Upper lobe of left lung (tissue), 6 donors: ENCODE measurements at places on chromosomes 5 and 9. TPM values are rescaled to one million over a fixed set of nuclear protein-coding genes. Genes with fewer than 3 reads are reported as not detected.

Gene LHX3
- total RNA-seq: not detected

Gene WNT8A
- not detected for total RNA-seq

Gene BTNL8
- total RNA-seq: 3.6 TPM

Gene P4HA2
- 41.6 TPM for total RNA-seq

Gene PAIP2
- total RNA-seq: 66.7 TPM

Gene GFI1B
- total RNA-seq: 1.1 TPM

Gene ERCC8
- 7.2 TPM for total RNA-seq

Gene PCDHA5
- total RNA-seq: 1.4 TPM

Gene HTR1A
- 0.55 TPM for total RNA-seq

DNA sequence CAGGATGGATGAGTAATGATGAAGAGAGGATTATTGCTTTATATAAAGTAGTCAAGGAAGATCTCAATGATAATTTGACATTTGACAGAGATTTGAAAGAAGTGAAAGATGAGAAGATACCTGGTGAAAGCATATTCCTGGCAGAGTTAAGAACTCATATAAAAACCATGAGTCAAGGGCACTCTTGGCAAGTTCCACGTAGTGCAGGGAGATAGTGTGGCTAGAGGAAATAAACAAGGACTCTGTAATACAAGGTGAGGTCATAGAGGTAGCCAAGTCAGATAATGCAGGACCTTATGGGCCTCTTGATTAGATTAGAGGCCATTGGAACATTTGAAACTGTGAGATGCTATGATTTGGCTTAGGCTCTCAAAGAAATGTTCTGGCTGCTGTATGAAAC lies 72.3 kb downstream of the HCN1 start:
- no peak for DNase-seq
- H3K4me1 ChIP-seq: no peaks in the 10 kb centered on the region
- no peak overlapping the region for H3K27ac ChIP-seq
- H3K4me3 ChIP-seq: no peak overlapping the region
- H3K27me3 ChIP-seq: no peaks in the 10 kb centered on the region

- no peaks in the 10 kb centered on the region for H3K27me3 ChIP-seq
- no peak overlapping the region for H3K4me3 ChIP-seq
- H3K36me3 ChIP-seq: no peaks in the 10 kb centered on the region
- DNase-seq: no peak
- H3K4me1 ChIP-seq: no peaks in the 10 kb centered on the region
Observed at GRCh38 chr5:132546108-132546507, 2.8 kb upstream of the IL5 start.

GRCh38 chr9:84943482-84944050 lies 274.0 kb downstream of the NTRK2 start:
- H3K27me3 ChIP-seq: no peaks in the 10 kb centered on the region
- DNase-seq: no peak
- H3K36me3 ChIP-seq: no peaks in the 10 kb centered on the region
- H3K27ac ChIP-seq: no peak overlapping the region
- no peak overlapping the region for H3K4me3 ChIP-seq
- no peaks in the 10 kb centered on the region for H3K4me1 ChIP-seq

DNA sequence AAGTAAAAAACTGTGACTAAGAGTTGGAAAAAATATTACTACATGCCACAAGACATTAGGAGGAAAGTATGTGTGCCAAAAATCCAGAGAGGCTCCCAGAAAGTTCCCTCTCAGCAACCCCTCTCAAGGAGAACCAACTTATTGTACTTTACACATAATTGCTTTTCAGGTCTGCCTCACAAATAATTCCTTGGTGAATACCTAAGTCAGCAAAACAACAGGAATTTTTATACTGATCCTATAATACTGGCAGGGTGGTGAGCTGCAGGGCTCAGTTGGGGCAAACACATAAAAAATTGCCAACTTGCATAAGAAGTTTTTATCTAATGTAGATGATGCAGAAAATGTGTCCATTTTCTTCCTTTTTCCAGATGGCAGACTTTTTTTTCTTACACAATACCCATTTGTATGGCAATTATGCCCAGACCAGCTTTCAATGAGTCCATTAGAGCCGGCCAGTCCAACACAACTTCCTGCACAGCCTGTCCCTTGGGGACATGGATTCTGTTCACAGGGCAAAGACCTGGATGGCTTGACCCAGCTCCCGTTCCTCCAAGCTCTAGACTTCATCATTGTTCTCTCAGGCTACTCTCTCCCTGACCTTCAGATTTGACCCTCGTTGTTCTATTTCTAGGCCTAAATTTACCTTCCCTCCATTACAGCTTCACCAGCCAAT lies 31.3 kb downstream of the MARCHF3 start:
- H3K4me1 ChIP-seq: no peaks in the 10 kb centered on the region
- H3K27me3 ChIP-seq: no peaks in the 10 kb centered on the region

DNA sequence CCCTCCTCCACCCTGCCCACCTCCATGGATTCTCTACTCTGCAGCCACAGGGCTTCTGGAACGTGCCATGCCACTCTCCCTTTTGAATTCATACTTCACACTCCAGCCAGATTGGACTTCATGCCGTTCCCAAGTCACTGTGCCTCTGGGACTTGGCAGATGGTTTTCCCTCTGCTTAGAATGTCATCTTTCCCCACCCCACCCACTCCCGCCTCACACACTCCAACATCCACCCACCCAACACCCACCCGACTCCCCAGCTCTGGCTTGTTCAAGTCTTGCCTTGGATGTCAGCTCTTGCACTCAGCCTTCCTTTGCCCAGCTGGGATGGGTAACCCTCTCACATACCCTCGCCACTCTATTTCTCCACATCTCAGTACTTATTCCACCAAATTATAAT lies 142.1 kb upstream of the DHFR start:
- H3K36me3 ChIP-seq: peaks cover 13% of the 10 kb centered on the region
- H3K27ac ChIP-seq: no peak overlapping the region
- no peak for DNase-seq
- H3K4me3 ChIP-seq: no peak overlapping the region
- no peaks in the 10 kb centered on the region for H3K4me1 ChIP-seq
- H3K27me3 ChIP-seq: no peaks in the 10 kb centered on the region

DNA sequence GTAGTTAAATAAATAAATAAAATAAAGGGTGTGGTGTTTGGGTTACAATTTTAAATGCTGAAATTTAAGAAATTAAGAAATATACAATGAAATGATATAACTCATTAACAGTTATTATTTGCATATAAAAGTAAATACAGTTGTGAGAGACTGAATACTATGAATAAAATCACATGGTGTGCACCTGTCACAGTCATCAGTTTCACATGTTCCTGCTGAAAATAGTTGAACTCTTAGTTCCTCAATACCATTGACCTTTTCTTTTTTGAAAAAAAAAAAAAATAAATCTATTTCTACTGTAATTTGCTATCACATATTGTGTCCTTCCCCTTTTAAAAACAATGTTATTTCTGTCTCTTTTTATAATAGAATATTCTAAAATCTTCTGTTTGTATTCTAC lies 130.9 kb upstream of the CHD1 start:
- H3K27ac ChIP-seq: no peak overlapping the region
- H3K27me3 ChIP-seq: no peaks in the 10 kb centered on the region
- no peak for DNase-seq
- H3K36me3 ChIP-seq: no peaks in the 10 kb centered on the region
- no peak overlapping the region for H3K4me3 ChIP-seq

GRCh38 chr9:128607642-128608350 lies 48.9 kb downstream of the DYNC2I2 start:
- no peak overlapping the region for H3K4me3 ChIP-seq
- peaks cover 96% of the 10 kb centered on the region for H3K36me3 ChIP-seq
- no peaks in the 10 kb centered on the region for H3K4me1 ChIP-seq
- H3K27me3 ChIP-seq: no peaks in the 10 kb centered on the region

DNA sequence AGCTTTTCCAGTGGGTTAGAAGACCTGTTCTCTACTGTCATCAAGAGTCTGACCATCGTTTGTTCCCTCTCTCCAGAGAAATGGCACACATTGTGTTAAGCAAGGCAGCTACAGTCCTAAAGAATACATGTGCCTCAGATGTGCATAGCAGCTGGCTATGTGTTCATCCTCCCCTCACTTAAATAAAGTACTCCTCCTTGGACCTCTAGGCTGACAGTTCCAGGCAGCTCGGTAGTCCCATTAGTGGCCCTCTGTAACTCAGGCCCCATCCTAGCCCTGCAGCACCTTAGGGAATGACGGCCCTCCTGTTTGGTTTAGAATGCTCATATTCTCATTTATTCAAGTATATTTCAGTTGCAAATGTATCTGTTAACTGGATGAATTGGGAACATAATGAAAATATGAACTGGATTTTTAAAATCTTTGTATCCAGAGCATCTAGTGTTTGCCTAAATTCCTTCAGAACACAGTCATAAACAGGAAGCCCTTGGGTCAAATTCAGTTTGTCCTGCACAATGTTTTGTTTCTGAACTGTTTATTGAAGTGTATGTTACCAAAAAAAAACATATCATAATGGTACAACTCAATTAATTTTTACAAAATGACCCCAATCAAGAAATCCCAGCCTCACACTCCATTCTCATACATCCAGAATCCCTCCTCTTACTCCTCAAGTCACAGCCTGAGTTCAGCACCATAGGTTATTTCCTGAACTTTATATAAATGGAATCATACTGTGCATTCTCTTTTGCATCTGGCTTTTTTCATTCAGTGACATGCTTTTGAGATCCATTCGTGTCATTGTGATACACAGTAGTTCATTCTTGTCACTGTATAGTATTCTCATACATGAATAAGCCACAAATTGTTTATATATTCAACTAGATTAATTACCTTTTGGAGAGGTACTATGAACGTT lies 1.6 kb upstream of the ASPN start:
- H3K27ac ChIP-seq: no peak overlapping the region
- no peaks in the 10 kb centered on the region for H3K36me3 ChIP-seq
- no peak overlapping the region for H3K4me3 ChIP-seq
- no peak for DNase-seq
- H3K27me3 ChIP-seq: no peaks in the 10 kb centered on the region

DNA sequence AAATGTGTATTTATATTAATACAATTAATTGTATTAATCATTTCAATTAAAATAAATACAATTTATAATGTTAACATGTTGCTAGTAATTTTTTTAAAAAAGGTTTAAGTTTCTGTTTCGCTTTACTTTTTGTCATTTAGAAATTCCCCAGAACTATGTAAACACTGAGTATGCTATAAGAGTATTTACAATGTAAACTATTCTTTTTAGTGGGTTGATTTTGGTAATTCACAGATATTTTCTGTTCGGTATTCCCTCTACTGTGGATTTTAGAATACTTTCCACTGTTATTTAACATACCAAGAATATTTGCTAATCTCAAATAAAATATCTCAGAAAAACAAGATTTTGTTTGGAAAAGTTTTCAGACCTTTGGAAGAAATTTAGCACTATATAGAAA lies 1564.4 kb downstream of the EFNA5 start:
- no peaks in the 10 kb centered on the region for H3K27me3 ChIP-seq
- H3K4me1 ChIP-seq: no peaks in the 10 kb centered on the region
- no peaks in the 10 kb centered on the region for H3K36me3 ChIP-seq
- H3K4me3 ChIP-seq: no peak overlapping the region

- H3K4me1 ChIP-seq: no peaks in the 10 kb centered on the region
- no peak overlapping the region for H3K27ac ChIP-seq
- no peak overlapping the region for H3K4me3 ChIP-seq
- H3K27me3 ChIP-seq: no peaks in the 10 kb centered on the region
- DNase-seq: no peak
- H3K36me3 ChIP-seq: no peaks in the 10 kb centered on the region
Observed at GRCh38 chr9:84812355-84812754, 142.8 kb downstream of the NTRK2 start.

DNA sequence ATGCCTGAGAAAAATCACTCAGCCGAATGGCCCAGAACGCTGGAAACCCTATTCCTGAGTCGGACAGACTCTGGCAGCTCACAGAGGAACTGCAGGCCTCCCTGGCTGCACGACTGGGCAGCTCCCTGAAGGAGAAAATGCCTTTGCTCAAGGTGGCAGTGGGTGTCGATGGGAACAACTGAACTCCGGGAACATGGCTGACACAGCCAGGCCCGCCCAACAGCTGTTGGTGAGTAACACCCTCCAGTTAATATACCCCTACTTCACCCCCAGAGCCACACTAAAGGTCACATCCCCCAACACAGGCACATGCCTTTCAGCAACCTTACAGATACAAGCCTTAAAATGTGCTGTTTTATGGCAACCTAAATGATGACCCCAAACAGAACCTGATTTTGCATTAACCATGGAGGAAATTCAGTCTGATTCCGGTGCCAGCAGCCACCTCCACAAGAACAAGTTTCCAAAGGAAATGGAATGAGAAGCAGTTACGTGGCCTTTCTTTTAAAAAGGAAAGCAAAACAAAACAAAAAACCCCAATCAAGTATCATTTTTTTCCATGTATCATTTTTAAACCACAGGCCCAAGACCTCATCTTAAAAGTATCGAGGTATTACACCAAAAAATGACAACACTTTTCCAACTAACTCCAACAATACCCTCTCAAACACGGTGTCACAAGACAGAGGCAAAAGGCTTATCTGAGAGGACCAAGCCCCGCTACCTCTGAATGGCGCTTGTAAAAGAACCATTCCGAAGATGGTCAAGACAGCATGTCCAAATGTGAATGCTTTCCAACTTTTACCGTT lies 3.1 kb downstream of the KLF9 start:
- H3K27me3 ChIP-seq: no peaks in the 10 kb centered on the region
- no peaks in the 10 kb centered on the region for H3K36me3 ChIP-seq
- peaks cover 44% of the 10 kb centered on the region for H3K4me1 ChIP-seq
- peak overlapping the region; percentile 83 for H3K4me3 ChIP-seq
- H3K27ac ChIP-seq: peak overlapping the region; percentile 100

GRCh38 chr5:139458580-139459407 lies 3.7 kb downstream of the ECSCR start:
- peak overlapping the region; percentile 86 for H3K27ac ChIP-seq
- no peaks in the 10 kb centered on the region for H3K27me3 ChIP-seq
- DNase-seq: peak; percentile 69
- no peak overlapping the region for H3K4me3 ChIP-seq
- H3K4me1 ChIP-seq: peaks cover 35% of the 10 kb centered on the region
- H3K36me3 ChIP-seq: peaks cover 6% of the 10 kb centered on the region

DNA sequence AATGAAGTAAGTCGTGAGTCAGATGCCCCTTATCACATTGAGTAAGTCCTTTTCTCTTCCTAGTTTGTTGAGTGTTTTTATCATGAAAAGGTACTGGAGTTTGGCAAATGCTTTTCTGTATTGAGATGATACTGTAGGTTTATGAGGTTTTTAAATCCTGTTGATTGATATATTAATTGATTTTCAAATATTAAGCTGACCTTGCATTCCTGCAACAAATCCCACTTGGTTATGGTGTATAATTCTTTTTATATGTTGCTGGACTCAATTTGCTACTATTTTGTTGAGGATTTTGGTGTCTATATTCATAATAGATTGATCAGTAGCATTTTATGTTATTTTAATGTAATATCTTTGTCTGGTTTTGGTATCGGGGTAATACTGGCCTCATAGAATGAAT lies 81.0 kb upstream of the BNC2 start:
- no peaks in the 10 kb centered on the region for H3K4me1 ChIP-seq
- H3K27ac ChIP-seq: no peak overlapping the region
- H3K36me3 ChIP-seq: no peaks in the 10 kb centered on the region
- DNase-seq: no peak
- no peaks in the 10 kb centered on the region for H3K27me3 ChIP-seq
